ENCODE measurements at places on chromosomes 3 and 15. TPM values are rescaled to one million over a fixed set of nuclear protein-coding genes. Genes with fewer than 3 reads are reported as not detected.
A peak's percentile ranks its signal among the peaks of the same experiment; 100 is the strongest.

DUOXA2 gene
- total RNA-seq: not detected

- DNase-seq: no peak
Measured at GRCh38 chr3:180325533-180325932, 276.4 kb upstream of the TTC14 start.

- no peak for DNase-seq
Measured at GRCh38 chr3:33898901-33899300, 100.5 kb downstream of the PDCD6IP start.

SHF gene
- total RNA-seq: 82.7 TPM

XCR1 gene
- total RNA-seq: not detected

TMEM212 gene
- not detected for total RNA-seq

ANKRD34C gene
- total RNA-seq: 2.4 TPM

- no peak for DNase-seq
Measured at GRCh38 chr3:148211725-148212124, 486.0 kb upstream of the AGTR1 start.

SNTN gene
- total RNA-seq: not detected

DNA sequence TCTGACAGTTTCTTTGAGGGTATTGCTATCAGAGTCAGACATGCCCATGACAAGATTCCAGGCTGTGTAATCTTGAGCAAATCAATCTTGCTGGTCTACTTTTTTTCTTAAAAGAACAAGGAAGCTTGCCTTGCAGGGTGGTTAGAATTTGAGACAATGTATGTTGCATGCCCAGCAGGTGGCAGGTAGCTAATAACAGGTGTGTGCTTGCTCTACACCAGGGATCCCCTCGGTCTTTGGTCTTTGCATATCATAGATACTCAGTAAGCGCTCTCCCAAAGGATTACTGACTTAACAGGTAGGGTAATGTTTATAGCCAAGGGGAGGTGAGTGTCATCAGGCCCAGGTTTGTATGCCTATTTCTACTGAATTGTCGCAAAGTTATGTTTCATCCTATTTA is 37.3 kb downstream of the CACNA1D start:
- DNase-seq: no peak

CHRNA7 gene
- 7.3 TPM for total RNA-seq

- DNase-seq: peak; percentile 81
Measured at GRCh38 chr3:73270839-73271483, 209.5 kb downstream of the EBLN2 start.

DNA sequence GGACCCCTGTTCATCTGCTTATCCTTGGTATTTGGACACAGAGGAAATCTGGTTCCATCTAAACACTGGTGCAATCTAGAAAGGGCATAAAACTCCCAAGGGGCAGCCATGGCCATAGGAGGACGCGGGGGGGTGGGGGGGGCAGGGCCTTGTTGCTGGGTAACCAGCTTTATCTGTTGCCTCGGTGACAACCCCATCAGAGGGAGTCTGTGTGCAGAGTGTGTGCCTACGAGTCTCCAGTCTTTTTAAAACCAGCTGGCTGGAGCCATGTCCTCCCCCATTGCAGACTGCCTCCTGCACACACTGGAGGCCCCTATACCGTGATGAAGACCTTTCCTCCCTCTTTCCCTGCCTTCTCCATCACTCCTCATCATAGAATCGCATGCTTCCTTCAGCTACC is 26.4 kb upstream of the CORO2B start:
- DNase-seq: no peak

PLA2G4B gene
- total RNA-seq: 7.5 TPM

DNA sequence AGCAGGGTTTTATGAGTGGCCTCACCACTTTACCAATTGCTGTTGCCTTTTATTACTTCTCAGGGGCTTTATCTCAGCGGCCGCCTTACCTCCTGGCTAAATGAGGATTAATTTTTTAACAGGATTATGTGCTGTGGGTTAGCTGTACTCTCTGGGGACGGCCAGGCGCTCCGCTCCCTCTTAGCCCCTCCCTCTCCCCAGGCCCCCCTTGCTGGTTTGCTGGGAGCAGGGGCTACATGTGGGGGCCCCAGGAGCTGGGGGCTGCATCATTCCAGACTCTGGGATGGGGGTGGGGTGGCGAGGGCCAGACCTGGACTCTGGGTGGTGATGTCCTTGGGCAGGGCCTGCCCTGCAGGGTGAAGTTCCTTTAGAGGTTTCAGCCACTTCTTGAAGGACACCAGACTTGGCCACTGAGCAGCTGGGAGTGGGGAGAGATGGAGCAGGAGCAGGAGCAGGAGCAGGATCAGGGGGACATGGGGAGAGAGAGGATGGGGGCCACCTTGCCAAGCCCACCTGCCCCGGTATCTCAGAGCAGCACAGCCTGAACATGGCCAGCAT is 196.1 kb downstream of the GOLGA6L6 start:
- DNase-seq: no peak

SLC6A1 gene
- total RNA-seq: 167 TPM

DNA sequence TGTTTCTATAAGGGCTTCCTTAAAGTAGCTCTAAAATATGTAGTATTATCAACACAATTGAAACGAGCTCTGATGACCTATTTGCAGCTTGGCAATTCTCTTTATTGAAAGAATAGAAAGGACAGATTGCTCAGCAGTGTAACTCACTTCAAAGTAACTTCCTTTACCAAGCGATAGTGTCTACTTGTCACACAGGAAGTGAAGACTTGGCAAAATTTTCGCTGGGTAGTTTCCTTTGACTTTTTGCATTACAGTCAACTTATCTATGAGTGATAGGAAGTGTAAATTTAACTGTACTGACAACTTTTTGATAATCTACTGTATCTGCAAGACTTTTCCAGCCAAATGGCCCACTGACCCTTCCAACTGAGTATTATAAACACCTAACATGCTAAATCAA is 22.8 kb downstream of the SLC9A9 start:
- DNase-seq: no peak

SMAD3 gene
- 10.4 TPM for total RNA-seq

GRCh38 chr3:14789640-14790285 is 29.0 kb upstream of the FGD5 start:
- DNase-seq: no peak

WNT5A gene
- 49.4 TPM for total RNA-seq

SLC12A8 gene
- total RNA-seq: 3.1 TPM

GRCh38 chr3:25531971-25532370 is 103.9 kb downstream of the RARB start:
- DNase-seq: no peak

DNA sequence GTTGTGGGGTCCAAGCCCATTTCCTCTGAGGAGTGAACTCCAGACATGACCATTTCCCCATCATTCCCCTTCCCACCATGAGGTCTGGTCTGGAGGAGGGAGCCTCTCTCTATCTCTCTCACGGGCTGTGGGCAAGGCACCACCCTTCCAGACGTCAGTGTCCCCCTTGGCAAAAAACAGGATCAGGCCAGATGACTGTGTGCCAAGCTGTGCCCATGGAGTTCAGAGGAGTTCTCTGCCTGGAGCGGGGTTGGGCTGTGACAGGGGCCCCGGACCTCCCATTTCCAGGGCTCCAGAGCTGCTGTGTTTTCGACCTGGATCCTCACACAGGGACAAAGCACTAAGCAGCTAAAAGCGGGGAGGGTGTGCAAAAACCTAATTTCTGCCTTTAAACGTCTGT is 124.5 kb downstream of the RAB11A start:
- DNase-seq: no peak

CADM2 gene
- total RNA-seq: 74.3 TPM

DNA sequence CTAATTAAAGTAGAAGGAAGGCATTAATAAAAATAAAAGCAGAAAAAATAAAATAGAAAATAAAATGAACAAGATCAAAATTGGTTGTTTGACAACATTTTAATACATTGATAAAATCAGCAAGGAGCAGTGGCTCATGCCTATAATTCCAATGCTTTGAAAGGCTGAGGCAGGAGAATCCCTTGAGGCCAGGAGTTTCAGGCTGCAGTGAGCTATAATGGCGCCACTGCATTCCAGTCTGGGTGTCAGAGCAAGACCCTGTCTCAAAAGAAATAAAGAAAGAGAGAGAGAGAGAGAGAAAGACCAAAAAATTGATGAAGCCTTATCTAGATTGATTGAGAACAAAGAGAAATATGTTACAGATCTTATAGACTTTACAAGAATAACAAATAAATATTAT is 2.1 kb downstream of the XCR1 start:
- DNase-seq: no peak

DNA sequence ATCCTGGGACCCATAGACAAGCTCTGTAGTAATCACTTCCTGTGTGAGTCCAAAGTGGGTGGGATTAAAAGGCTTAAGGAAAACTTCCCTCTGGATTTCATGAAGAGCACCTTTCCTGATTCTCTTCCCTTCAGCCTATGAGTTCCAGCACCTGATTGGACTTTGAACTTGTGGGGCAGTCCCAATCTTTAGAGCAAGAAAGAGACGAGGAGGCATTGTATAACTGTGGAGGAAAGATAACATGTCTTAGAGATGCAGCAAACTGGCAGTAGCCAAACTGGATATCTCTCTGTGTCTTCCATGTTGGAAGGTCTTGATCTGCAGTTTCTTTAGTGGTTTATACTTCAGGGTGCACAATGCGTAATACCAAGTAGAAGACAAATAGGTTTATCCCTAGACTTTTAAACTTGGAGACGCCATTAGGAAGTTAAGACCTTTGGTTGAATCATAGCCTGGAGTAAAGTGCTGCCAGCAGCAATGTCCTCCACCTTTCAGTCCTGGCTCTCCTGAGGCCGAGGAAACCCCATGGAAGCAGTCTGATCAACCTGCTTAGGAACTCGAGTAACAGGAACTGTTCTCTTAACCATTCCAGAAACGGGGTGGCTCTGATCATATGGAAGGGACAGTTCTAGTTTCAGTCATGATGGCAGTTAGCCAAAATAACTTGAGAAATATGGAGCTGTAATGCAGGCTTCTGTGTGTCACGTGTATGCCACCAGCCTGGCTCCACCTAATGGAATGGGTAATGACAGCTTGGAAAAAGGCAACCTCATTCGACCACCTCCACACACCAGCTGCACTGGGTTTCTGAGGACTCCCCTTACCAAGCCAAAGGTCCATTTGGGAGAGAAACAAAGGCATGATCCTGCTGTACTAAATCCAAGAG is 4.7 kb downstream of the EIF1B start:
- peak; percentile 12 for DNase-seq

DNA sequence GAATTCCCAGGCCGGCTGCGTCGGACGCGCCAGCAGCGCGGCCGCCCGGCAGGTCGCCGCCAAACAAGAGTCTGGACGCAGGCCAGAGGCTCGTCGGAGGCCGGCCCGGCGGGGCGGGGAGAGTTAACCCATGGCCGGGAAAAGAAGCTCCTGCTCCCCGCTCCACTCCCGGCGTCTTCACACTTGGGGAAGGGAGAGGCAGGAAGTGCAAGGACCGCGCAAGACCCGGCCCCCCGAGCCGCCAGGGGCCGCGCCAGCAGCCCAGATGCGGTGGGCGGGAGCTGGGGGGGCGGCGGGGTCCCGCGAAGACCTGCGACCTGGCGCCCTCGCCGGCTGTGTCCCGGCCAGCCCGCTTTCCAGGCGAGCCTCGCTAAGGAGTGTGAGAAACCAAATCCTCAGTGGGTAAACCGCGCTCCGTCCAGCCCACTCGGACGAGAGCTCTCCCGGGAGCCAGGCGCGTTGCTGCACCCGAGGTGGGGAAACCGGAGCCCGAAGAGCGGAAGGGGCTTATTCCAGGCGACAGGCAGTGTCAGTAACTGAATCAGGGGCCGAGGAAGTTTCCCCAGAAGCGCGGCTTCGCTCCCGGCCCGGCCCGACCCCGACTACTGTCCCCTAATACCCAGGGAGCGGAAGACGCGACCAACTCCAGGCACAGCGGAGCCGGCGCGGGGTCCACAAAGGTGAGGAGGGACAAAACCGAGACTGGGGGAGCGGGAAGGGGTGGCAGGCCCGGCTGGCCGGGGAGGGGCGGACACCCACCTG is 721 bp downstream of the ADAMTS7 start:
- no peak for DNase-seq

FGF7 gene
- total RNA-seq: 0.45 TPM

DNA sequence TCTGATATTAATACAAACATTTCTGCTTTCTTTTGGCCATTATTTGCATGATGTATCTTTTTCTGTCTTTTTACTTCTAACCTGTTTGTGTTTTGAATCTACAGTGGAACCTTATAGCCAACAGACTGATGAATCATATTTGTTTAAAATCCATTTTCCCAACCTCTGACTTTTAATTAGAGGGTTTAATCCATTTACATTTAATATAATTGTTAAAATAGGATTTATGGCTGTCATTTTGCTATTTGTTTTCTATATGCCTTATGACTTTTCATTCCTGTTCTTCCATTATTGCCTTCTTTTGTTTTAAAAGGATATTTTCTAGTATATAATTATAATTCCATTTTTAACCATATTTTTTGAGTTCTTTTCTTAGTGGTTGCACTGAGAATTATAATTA is 286.1 kb downstream of the ZNF621 start:
- DNase-seq: no peak

GRCh38 chr15:62879770-62880169 is 162.8 kb upstream of the TPM1 start:
- DNase-seq: no peak

- no peak for DNase-seq
Measured at GRCh38 chr3:188567478-188568195, 413.7 kb downstream of the LPP start.

DNA sequence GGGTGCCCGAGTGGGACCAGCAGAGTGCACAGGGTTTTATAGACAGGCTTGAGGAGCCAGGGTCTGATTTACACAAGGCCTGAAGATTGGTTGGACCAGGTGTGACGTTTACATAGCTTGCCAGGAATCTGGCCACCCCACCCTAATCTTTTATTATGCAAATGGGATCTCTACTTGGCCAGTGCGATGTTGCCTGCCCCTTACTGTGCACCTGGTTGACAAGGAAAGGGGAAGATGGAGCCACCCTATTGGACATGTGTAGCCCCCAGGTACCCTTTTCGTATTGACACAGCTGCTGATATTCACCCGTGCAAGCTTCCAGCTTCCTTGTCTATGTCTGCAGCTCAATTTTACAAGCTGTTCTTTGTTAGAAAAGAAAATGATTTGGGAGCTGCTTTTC is 132.0 kb downstream of the ARNT2 start:
- no peak for DNase-seq

DNA sequence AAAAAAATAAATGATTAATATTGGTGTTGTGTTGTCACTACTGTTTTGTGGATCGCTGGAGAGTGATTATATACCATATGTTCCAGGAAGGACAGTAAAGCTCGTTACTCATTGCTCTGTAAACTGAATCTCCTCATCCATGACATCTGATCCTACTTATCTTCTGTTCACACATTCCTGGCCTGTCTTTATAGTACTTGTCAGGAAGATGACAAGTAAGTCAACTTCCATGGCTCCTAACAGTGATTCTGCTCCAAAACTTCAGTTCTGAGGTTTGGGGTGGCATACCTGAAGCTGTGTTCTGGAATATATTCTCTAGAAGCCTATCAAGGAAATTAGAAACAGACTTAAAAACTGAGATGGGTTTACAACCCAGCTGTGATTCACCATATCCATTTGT is 288.9 kb downstream of the ZBBX start:
- DNase-seq: no peak

NMNAT3 gene
- 8.2 TPM for total RNA-seq

FETUB gene
- not detected for total RNA-seq

DNA sequence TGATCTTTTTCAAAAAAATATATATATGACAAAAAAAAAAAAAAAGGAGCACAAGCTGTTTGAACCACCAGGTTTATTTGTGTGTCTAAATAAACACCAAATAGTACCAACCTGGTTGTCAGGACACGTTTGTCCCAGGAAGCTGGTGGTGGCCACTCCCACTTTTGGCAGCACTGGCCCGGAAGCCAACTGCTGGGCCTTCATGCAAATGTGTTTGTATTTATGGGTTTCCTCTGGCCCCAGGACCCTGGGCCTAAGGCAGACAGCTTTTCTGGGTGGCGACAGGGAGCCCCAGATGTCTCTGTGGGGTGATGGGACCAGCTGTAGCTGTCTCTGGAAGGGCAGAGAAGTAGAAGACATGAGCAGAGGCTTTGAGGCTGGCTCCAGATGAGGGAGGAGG is 31.6 kb downstream of the PRKCD start:
- no peak for DNase-seq
